NCI-H524 (cell line): ENCODE measurements at places on chromosomes 2 and 18.

DNA sequence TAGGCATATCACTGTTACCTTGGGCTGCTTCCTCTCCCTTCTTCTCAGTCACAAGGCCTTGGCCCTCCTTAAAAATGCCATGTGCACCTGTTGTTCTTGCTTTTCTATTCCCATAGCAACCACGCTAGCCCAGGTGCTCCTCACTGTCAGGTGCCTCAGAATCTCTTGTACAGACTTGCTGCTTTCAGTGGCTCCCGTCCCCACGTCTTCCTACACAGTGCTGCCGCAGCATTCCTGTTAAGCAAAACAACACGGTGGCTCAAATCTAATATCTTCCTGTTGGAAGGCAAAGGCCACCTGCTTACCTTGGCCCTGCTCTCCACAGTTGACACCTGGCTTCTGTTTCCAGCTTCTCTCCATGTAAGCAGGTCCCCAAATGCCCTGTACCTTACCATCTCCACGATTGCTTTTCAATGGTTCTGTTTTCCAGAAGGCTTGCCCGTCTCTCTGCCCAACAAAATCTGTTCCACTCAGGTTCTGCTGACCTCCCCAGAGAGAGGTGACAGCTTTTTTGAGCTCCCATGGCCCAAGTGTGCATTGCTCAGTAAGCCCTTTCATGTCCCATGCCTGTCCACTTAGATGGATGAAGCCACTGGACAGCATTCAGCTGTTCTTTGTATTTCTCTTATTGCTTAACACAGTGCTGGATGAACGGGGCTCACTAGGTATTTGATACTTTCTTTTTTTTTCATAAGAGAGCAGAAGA is 240.4 kb downstream of the PRKCE start:
- no peak for DNase-seq

DNA sequence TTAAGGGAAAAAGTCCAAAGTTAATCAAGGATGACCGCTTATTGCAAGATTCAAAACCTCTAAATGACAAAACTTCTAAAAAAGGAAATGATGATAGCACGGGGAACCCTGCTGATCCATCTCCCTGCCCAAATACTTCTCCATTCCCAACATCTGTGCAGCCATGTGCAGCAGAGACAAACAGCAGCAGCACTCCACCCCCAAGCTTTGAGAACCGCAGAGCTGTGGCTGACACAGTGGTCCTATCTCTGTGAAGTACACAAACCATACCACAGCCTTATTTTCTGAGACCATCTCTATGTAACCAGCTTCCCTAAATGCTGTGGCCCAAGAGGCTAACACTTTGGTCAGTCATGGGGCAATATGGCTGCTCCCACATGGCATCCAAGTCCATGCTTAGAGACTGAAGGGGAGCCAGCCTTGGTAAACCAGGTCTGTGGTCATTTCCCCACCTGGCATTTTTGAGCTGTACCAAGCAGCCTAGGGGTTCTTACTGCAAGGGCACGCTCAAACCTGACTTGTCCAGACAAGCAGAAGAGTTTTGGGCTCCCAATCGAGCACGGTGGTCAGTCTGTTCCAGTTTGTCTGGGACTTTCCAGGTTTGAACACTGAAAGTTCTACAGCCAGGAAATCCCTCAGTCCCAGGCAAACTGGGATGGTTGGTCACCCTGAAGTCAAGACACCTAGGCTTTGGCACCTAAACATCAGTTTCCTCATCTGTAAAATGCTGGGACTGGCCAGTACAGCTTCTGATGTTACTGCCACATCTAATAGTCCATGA is 17.1 kb upstream of the NFE2L2 start:
- no peak for DNase-seq

DNA sequence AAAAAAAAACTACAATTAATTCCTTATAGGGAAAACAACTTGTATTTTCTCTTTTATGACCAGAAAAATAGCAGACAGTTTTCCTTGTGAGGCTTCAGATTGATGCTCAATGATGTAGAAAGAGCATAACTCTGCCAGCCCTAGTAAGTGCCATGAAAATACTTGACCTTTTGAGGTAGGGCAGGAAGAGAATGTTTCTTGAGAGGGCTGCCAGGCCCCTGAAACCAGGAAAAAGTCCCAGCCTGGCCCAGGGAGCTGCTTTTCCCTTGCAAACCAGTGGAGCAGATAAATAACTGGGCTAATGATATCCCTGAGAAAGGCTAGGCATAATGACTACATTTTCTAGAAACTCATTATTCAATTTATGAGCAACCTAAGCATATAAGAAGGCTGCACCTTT is 126.8 kb downstream of the SLC8A1 start:
- no peak for DNase-seq

GRCh38 chr2:120396861-120397811 is 51.2 kb downstream of the INHBB start:
- DNase-seq = no peak

- DNase-seq = no peak
Observed at GRCh38 chr2:110869472-110870446, 137.4 kb downstream of the ACOXL start.

DNA sequence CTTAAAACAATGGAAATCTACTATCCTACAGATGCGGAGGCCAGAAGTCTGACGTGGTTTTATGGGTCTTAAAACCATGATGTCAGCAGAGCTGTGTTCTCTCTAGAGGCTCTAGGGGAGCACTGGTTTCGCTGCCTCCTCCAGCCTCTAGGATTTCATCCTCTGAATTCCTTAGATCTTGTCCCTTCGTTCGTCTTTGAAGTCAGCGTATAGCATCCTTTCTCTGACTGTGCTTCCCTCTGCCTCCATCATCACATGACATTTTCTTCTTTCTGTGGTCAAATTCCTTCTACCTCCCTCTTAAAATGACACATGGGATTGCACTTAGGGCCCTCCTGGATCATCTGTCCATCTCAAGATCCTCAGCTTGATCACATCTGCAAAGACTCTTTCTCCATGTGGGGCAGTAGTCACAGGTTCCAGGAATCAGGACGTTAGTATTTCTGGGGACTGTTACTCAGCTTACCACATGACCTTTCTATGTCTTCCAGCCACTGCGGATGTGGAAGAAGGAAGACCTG is 22.7 kb upstream of the NCK2 start:
- no peak for DNase-seq

GRCh38 chr2:49914281-49914680 is 760.0 kb upstream of the FSHR start:
- DNase-seq = peak; percentile 11

DNA sequence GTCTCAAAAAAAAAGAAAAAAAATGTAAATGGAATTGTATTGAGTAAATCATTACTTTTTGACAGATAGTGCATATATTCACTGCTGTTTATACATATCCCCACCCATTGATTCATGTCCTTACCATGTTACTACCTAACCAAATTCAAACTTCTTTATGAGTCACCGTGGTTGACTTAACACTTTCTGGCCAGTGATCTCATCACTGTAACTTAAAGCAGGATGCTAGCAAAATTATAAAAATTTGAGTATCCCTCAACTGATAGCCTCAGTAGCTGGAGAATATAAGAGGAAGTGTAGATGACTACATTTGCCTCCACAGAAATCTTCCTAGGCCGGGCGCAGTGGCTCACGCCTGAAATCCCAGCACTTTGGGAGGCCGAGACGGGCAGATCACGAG is 13.4 kb downstream of the CNOT9 start:
- DNase-seq = no peak

DNA sequence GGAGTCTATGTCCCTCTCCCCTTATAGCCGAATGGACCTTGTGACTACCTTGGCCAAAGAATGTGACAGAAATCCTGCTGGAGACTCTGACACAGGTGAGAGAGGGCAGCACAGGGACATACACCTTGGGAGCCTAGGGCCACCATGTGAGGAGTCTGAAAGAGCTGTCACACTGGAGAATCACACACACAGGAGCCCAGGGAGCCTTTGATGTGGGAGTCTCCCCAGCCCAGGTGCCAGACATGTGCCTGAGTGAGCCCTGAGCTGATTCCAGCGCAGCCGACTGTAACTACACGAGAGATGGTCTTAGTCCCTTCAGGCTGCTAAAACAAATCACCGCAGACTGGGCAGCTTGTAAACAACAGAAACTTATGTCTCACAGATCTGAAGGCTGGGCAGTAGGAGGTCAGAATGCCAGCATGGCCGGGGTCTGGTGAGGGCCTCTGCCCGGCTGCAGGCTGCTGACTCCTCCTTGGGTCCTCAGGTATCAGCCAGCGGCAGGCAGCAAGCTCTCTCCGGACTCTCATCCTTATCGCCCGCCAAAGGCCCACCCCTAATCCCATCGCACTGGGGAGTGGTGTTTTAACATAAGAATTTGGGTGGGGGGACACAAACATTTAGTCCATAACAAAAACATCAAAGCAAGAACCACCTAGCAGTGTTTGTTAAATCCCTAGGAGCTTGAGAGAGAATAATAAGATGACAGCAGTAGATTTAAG is 63.8 kb upstream of the GPR45 start:
- no peak for DNase-seq

GRCh38 chr2:175019566-175020327 is 14.6 kb upstream of the CHN1 start:
- DNase-seq = no peak
